MV-4-11 (cell line): ENCODE measurements at places on chromosomes 4 and X.

- no peak for DNase-seq
These were observed 162.4 kb downstream of the UNC5C start for GRCh38 chr4:95386410-95386809.

- DNase-seq = no peak
These were observed 78.3 kb downstream of the FHDC1 start for GRCh38 chr4:153014460-153014859.

DNA sequence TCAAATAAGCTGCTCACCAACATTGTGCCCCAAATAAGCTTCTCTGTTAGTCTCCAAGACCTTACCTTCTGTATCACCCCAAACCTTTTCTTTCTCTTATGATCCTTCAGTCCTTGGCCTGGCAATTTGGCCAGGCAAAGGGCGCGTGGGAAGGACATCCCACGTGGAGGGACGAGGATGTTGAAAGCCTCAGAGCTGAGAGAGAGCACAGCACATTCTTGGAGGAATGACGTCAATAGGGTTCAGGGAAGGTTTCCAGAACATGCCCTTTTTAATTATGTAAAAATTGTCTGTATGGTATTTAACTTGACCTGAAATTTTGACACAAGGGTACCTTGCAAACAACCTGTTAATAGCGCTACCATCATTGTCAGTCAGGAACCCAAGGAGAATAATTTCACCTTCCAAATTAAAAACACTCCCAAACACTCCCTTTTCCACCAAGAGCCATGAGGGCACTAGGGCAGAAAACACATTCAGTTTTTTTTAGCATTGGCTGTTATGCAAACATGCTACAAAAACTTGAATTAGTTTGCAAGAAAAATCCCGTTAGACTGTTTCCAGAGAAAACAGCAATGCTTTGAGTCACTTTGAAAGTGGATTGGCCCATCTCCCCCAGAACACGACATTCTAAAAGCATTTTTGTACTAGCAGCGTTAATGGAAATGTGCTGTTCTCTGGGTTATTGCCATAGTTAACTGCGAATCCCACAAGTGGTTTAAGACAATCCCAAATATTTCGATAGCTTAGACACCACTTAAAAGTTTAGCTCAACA is 183.2 kb upstream of the PUDP start:
- DNase-seq = no peak

DNA sequence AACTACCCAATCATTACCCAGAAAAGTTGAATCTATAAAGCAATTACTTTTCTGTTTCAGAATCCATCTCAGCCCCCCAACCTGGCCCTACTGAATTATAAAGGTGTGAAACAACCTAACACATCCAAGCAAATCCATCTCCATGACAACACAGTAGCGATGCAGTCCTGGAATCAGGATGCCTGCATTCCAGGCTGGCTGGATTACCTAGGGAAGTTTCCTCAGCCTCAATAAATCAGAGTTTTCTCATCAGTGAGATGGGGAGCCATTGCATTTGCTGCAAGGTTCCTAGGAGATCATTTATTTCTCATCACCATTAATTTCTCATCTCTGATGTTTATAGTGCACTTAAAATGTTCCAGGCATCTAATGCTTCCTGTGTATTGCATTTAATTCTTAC is 46.0 kb downstream of the LNX1 start:
- no peak for DNase-seq

GRCh38 chrX:3345281-3346191 is 916 bp downstream of the MXRA5 start:
- no peak for DNase-seq

- no peak for DNase-seq
These were observed 64.0 kb downstream of the ACOX3 start for GRCh38 chr4:8376361-8377102.
